ENCODE measurements at places on chromosomes 4 and X.

- no peak for DNase-seq
Observed at GRCh38 chr4:48431401-48431800, 51.7 kb upstream of the SLC10A4 start.

DNA sequence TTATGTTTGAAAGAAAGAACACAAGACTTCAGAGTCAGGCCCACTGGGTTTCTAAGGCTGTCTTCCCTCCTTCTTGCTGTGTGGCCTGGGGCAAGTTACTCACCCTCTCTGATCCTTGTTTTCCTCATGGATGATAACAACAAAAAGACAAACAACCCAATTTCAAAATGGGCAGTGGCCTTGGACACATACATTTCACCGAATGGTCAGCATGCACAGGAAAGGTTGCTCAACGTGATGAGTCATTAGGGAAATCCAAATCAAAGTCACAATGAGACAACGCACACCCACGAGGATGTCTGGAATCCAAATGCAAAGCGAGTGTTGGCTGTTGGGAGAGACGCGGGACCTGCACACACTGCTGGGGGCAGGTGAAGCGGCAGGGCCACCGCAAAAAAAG, 50.8 kb upstream of the PPP2R2C start:
- no peak for DNase-seq

GRCh38 chr4:138833974-138834373, 181.6 kb upstream of the NOCT start:
- no peak for DNase-seq

DNA sequence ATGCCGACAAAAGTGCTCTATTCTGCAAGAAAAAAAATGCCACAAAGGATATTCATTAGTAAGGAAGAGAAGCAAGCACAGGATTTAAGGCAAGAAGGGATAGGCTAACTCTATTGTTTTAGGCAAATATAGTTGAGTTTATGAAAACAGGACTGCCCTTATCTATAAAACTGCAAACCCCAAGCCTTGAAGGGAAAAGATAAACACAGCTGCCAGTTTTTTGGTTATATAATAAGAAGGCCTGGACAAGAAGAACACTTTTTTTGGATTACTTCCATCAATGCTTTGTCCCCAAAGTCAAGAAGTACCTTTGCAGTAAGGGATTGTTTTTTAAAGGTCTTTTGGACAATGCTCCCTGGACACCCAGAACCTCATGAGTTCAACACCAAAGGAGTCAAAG, 45.4 kb upstream of the WWC2 start:
- DNase-seq = no peak

DNA sequence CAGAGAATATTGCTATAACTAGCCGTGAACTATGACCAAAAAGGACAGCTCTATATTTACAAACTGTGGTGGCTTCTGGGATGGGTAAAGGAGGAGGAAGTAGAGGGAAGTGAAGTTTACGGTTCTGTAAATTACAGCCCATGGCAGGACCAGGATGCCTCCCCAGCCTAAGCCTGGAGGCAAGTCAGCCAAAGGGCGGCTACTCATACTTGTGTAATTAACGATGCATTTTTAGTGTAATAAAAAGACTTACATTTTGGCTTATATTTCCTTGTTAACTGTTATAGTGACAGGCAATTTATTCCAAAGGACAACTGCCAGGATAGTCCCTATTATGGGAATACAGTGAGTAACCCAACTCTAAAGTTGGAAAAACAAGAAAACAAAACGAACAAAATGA, 139.9 kb upstream of the OTUD4 start:
- no peak for DNase-seq

DNA sequence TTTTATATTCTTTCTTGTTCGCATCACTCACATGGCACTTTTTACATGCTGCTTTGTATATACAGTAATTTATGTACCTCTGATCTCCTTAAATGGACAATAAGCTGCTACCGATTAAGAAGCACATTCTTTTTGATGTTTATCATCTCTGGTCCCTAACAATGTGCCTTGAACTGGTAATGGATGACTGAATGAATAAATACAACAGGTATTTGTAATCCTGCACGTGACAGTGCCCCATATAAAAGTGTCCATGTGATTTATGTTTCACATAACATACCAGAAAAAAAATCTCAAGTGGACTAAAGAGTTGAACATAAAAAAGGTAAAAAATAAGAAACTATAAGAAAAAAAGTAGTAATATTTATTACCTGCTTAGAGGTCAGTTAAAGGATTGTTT, 7.7 kb upstream of the SLAIN2 start:
- DNase-seq = no peak

GRCh38 chr4:189304809-189305208, 635.9 kb upstream of the FRG1 start:
- peak; percentile 34 for DNase-seq

- DNase-seq = no peak
Observed at GRCh38 chr4:95548738-95549245, at the start of gene UNC5C. UNC5C (minus strand) TSS chr4:95548973.

DNA sequence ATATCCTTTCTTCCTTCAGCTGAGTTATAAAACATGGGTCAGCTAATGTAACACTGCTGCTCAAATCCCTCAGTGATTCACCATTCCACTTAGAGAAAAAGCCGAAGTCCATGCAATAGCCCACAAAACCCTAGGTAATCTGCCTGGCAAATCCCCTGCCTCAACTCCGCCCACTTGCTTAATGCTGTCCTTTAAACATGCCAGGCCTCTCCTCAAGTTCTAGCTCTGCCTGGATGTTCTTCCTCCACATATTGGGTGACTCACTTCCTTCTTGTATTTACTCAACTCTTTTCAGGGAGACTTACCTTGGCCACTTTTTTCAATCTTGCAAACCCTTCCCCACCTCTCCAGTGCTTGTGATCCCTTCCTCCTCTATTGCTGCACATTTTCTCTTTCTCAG, 89.8 kb downstream of the EMCN start:
- peak; percentile 7 for DNase-seq

DNA sequence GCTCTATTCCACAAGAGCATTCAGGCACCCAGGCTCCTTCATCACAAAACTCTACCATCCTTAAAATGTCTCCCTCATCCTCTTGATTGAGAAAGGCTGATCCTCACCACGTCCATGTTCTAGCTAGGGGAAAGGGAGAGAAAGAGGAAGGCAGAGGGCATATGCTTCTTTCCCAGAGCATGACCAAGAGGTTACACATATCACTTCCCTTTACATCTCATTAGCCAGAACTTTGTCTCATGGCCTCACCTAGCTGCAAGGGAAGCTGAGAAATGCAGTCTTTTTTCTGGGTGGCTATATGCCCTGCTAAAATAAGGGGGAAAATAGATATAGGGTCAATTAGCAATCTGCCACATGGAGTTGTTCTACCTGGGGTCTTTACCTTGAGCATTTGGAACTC, 42.7 kb downstream of the LONRF3 start:
- no peak for DNase-seq

DNA sequence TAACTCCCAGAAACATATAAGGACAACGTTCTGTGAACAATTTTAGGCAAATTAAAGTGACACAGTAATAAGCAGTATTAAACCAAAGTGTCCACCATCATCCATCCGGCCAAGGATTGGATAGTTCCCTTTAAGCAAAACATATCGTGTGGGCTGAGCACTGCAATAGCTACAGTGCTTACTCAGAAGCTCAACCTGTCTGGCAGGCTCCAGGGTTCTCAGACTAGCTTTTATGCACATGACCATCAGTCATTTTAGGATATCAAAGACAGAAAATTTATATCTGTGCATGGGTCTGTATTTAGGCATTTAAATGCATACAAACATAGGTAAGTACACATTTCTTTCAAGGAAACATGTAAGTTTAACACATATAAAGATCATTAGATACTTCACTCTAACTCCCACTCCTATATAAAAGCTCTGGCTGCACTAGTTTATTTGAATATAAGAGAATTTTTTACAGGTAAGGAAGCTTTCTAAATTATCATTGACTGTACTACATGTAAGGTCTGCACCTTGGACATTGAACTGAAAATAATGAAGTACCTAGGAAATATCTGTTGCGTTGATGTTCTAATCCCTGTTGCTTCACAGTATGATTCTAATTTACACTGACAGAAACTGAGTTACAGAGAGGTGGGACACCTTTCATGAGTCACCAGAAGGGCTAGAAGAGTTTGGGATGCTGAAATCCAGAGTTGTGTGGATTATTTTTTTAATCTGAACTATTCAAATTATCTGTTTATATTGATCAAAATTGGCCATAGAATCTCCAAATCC, 67.6 kb downstream of the ELOVL6 start:
- DNase-seq = no peak

- no peak for DNase-seq
Observed at GRCh38 chr4:8125526-8126056, 33.0 kb downstream of the ABLIM2 start.

DNA sequence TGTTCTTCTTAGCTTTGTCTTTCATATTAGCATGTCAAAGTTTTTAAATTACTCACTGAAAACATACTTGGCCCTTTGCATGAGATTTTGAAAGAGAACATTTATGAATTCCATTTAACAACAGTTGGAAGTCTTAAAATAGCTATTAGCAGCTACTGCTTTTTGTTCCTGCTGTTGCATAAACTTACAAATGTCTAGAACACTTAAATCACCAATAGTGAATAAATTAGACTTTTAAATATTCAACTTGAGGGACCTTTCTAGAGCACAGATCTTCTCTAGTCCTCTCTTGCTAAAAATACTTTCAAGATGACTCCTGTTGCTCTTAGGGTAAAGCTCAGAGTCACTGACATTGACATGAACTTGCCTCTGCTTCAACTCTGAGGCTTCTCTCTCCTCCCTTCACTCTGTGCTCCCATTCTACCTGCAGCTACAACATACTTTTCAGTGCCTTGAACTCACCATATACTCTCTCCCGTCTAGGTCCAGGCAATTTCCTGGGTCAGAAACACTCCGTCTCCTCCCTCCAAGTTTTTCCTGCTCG, 15.8 kb upstream of the TXK start:
- no peak for DNase-seq

Measured in fibroblast of skin of left biceps (primary cell).